ENCODE measurements at places on chromosomes 11 and 22.

- DNase-seq: no peak
These were observed 24.6 kb downstream of the TMEM45B start for GRCh38 chr11:129840236-129840635.

- DNase-seq: no peak
These were observed 467.6 kb downstream of the NTM start for GRCh38 chr11:131838016-131838415.

- no peak for DNase-seq
These were observed 4.2 kb upstream of the LRRC32 start for GRCh38 chr11:76674517-76675400.

GRCh38 chr11:111642542-111642941 lies 40.3 kb downstream of the SIK2 start:
- DNase-seq: no peak

DNA sequence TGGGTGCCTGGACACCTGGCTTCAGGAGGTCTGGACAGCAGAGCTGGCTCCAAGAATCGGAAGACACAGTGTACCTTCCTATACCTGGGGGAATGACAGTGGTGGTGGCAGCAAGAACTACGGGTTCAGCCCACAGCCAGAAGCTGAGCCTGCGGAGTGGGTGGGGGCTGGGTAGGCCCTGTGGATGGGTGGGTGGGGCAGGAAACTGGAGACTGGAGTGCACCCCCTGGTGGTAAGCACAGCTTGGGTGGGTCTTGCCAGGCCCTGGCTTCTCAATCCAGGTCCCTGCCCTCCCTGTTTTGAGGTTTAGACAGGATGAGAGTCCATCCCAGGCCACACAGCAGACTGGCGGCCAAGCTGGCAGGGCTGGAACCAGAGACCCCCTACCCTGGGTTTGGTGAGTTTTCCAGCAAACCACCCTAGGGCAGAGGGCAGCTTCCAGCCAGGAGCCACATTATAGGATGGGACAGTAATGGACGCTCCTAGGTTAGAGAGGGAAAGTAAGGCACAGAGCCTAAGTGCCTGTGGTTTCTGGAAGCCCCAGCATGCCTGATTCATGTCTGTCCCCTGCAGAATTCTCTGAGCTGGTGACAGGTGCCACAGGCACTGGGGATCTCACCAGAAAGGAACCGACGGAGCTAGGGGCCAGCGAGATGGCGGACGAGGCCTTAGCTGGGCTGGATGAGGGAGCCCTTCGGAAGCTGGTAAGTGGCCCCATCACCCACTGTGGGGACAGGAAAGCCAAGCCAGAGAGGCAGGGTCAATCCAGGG lies 1.7 kb downstream of the SMTN start:
- peak; percentile 33 for DNase-seq

GRCh38 chr22:49368221-49368975 lies 459.3 kb downstream of the BRD1 start:
- no peak for DNase-seq

- no peak for DNase-seq
These were observed 120.8 kb downstream of the NECTIN1 start for GRCh38 chr11:119608201-119608600.

GRCh38 chr11:128251140-128251539 lies 336.2 kb downstream of the ETS1 start:
- DNase-seq: no peak

DNA sequence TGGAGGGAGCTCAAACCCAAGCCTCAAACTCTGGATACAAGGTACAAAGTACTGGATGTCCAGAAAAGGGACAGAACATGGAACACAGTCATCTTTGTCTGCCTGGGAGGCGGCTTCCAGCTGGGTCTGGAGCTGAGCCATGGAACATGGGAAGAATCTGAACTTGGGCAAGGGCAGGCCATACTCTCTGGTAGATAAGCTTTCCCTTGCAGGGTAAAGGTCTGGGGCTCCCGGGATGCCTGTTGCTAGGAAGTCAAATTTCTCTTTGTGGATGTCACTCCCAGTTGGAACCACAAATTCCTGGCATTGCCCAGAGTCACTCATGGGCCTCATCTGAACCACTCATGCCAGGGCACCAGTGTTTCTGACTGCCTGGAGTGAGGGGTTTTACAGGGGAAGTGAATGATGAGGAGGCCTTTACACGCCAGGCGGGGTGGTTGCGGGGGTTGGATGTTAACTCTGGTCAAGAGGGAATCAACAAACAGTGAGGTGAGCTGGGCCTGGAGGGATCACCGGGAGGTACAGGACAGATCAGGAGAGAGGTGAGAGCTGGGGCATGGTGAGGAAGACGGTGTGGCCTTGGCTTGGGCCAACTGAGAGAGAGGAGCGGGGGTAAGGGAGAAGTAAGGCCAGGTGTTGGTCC lies 5.7 kb downstream of the FTH1 start:
- no peak for DNase-seq

GRCh38 chr22:41935509-41935908 lies 8.9 kb upstream of the TNFRSF13C start:
- no peak for DNase-seq

DNA sequence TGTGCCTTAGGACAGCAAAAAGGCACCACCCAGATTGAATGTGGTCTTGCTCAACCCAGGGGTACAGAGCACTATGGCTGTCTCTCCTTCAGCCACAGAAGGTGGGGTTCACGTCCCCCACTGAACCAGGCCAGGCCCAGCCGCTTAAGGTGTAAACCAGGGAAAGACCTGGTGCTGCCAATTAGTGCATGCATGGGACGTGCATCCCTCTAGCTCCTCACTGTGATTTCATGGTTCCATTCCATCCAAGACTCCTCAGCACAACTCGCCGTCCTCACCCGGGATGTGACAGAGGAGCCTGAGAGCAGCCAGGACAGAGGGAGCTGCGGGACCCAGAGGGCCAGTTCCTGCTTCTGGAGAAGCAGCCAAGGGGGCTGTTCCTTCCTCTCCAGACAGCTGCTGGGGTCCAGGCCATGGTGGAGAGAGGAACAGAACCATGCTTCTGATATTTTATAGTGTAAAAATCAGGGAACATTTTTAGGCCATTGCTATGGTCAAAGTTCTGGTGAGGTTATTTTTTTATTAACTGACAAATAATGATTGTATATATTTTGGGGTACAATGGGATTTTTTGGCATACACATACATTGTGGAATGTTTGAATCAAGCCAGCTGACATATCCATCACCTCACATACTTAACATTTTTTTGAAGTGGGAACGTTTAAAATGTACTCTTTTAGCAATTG lies 492.2 kb upstream of the B3GAT1 start:
- no peak for DNase-seq

- no peak for DNase-seq
These were observed 8.6 kb upstream of the C11orf96 start for GRCh38 chr11:43933608-43934551.

DNA sequence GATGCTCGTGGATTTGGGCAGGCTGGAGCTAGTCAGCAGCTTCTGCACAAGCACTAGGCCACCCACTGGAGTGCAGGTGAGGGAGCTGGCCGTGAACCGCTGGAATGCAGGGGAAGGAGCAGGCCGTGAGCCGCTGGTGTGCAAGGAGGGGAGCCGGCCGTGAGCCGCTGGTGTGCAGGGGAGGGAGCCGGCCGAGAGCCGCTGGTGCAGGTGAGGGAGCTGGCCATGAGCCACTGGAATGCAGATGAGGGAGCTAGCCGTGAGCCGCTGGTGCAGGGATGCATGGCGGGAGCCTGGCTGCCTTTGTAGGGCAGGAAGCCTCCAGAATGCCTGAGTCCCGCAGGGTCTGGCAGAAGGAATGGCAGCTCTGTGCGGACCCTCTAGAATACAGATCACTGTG lies 4220.0 kb upstream of the OR11H1 start:
- DNase-seq: no peak

- no peak for DNase-seq
These were observed 12.5 kb downstream of the MUC5B start for GRCh38 chr11:1235306-1235900.

- DNase-seq: no peak
These were observed 2.2 kb downstream of the RPL27A start for GRCh38 chr11:8684600-8685290.

DNA sequence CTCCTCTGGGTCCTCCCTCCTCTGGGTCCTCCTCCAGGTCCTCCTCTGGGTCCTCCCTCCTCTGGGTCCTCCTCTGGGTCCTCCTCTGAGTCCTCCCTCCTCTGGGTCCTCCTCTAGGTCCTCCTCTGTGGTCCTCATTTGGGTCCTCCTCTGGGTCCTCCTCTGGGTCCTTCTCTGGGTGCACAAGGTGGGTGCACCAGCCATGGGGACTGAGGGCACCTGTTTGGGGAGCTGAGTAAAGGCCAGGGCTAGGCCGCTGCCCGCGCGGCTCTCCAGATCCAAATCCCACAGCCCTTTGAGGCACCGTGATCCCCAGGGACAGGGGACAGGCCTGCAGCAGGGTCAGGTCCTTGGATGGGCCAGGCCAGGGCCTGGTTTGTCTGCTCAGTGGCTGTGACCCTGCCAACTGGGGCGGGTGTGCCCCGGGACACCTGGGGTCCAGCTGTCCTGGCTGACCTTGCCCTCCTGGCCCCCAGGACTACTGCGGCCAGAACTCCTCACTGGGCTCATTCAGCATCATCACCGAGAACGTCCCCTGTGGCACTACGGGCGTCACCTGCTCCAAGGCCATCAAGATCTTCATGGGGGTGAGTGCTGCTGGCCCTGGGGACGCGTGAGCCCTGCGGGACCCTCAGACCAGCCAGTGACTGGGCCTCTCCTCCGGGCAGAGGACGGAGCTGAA lies 12.7 kb downstream of the MUC2 start:
- DNase-seq: no peak

- DNase-seq: no peak
These were observed 12.6 kb downstream of the KLHL35 start for GRCh38 chr11:75420224-75421034.

- no peak for DNase-seq
These were observed 2.2 kb downstream of the CPT1B start for GRCh38 chr22:50576070-50576469.

DNA sequence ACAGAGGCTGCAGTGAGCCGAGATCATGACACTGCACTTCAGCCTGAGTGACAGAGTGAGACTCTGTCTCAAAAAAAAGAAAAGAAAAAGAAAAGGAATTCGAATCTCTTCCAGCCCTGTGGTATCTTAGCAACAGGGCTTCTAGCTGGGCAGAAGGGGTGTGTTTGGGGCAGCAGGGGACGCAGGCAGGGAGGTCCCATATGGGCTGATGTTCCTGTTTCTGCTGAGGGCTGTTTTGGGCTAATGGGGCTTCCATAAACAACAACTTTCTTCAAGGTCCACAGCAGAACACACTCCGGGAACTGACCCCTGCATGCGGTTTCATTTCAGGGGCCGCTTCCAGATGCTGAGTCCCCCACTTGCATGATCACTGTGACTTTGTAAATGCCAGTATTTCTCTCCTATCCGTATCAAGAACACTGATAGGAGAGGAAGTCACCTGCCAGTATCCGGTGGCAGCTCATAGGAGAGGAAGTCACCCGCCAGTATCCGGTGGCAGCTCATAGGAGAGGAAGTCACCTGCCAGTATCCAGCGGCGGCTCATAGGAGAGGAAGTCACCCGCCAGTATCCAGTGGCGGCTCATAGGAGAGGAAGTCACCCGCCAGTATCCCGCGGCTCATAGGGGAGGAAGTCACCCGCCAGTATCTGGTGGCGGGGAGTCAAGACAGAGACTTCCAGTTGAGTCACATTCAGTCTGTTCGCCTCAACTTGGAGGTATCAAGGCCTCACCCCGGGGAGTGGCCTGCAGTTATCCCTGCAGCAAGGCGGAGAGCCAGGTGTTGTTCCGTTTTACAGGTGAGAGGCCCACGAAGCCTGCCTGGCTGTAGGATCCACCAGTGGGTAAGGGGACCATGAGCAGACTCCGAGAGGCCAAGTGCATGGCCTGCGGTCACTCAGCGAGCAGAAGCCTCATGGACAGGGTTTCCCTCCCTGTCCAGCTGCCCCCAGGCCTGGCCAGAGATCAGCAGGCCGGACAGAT lies 8.3 kb upstream of the FGF19 start:
- DNase-seq: peak; percentile 19

- peak; percentile 48 for DNase-seq
These were observed 237.4 kb downstream of the TTC28 start for GRCh38 chr22:28442264-28442710.

DNA sequence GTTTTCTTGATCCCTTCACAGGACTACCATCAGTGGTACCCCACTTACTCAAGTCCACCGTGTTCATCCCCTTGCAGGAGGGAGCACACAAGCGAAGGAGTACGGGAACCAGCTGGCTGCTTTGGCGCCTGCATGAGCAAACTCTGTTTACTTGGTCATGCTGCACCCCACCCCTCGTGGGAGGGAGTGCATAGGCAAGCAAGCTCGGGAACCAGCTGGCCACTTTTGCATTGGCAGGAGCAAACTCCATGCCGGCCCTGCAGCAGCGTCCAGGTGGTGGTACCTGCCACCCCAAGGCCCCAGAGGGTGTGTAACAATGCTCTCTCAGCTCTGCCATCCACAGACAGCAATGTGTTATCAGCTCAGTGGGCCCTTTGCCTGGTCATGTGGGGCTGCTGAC lies 737.8 kb downstream of the FAM181B start:
- no peak for DNase-seq

DNA sequence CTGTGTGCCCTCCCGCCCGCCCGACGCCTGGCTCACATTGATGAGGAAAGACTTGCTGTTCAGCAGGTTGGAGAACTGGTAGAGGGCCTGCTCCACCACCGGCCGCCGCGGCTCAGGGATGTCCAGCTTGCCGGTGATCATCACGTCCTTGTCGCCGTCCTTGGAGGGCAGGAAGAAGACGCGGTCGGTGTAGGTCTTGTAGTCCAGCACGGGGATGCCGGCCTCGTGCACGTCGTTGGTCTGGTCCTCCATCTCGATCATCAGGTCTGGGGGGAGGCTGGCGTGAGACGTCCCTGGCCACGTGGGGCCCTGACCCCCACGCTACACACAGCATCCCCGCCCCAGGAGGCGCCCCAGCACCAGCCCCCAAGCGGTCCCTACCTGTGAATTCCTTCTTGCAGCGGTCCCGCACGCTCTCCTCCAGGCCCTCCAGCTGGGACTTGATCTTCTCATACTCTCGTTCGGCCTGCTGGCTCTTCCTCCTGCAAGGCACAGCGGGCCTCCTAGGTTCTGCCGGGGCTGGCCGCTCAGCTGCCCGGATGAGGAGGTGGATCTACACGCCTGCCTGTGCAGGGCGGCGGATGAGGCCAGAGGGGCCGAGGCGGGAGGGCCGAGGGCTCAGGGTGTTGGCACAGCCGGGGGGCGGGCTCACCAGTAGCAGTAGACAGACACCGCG lies 10.7 kb upstream of the MAPK11 start:
- no peak for DNase-seq

GRCh38 chr11:129391821-129392220 lies 16.2 kb downstream of the BARX2 start:
- no peak for DNase-seq

DNA sequence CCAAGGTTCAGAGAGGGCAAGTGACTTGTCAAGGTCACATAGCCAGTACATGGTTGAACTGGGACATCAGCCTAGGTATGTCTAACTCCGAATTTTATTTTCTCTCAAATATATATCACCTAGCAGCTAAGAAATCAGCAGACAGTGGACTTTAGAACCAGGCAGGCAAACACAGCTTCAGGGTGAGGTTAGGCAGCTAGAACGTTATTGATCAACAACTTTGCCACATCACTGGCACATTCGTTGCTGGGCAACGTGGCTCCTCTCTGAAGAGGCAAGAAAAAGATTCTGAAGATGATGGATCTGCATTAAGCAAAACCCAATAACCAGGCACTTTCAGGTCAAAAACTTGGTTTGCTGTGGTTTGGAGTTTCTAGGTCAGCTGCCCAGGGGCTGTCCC lies 258.0 kb downstream of the KIRREL3 start:
- no peak for DNase-seq

- DNase-seq: no peak
These were observed 822.1 kb downstream of the BRD1 start for GRCh38 chr22:49005557-49005956.

GRCh38 chr11:131375915-131376314 lies 5.5 kb downstream of the NTM start:
- DNase-seq: no peak
